ENCODE measurements at places on chromosomes 16 and 17.
A peak's percentile ranks its signal among the peaks of the same experiment; 100 is the strongest.

GRCh38 chr17:64236827-64237403 is 26.1 kb downstream of the TEX2 start:
- no peak for DNase-seq

GRCh38 chr17:50129728-50130558 is at the start of gene SAMD14:
TSS of gene SAMD14 (minus strand) at chr17:50130160. CDS start at chr17:50124959, 5,201 bp downstream.
- DNase-seq = peak; percentile 66

DNA sequence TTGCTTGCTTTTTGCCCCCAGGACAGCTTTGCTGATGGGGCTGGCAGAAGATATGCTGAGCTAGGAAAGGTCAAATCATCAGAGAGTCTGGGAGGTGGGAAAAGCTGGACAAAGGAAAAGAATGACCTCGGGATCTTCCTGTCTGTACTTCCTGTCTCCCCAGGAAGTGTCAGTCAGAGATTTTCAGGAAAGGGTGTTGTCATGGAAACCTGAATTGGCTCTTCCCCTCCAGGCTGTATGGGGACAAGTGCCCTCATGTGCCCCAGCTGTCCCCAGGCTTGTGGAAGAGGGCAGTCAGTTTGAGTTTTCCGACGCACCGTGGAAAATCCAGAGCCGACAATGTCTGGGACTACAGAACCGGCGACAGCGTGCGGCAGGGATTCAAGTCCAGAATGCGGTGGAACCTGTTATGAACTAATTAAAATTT is 122.7 kb upstream of the ZFHX3 start:
- DNase-seq = no peak

DNA sequence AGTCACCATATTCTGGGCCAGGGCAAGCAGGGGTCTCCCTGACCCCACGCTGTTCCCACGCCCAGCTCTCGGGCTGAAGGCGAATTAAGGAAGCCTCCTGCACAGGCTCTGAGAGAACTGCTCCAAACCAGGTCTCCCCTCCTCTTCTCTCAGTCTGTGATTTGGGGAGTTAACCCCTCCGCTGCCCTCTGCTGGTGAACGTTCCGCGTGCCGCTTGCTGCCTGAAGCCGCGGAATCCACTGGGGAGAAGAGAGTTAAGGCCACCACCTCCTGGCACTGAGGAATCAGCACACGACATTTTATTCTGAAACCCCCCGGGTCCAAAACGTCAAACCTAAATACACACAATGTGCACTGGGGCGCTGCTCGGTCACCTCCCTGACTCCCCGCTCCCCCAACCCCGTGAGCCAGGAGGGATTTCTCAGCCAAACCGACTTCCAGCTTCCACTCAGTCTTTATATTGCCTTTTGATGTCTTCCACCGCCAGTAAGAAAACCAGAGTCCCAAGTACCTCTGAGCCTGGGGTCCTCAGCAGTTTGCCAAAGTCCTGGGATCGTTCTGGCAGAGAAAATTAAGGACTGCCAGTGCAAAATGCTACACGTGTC is 54.4 kb upstream of the RCVRN start:
- peak; percentile 26 for DNase-seq

- no peak for DNase-seq
Measured at GRCh38 chr16:4935241-4935855, 1.6 kb downstream of the PPL start.

GRCh38 chr17:75124819-75125162 is 6.8 kb downstream of the NT5C start:
- DNase-seq = no peak
